Caki2 (cell line): ENCODE measurements at places on chromosomes 7 and 10. TPM values are rescaled to one million over a fixed set of nuclear protein-coding genes. Genes with fewer than 3 reads are reported as not detected.
A peak's percentile ranks its signal among the peaks of the same experiment; 100 is the strongest.

HOXA4 gene
- total RNA-seq: 5.6 and 10.3 TPM in 2 replicates

ZNF736 gene
- total RNA-seq: 3.1 and 4.5 TPM in 2 replicates

DNA sequence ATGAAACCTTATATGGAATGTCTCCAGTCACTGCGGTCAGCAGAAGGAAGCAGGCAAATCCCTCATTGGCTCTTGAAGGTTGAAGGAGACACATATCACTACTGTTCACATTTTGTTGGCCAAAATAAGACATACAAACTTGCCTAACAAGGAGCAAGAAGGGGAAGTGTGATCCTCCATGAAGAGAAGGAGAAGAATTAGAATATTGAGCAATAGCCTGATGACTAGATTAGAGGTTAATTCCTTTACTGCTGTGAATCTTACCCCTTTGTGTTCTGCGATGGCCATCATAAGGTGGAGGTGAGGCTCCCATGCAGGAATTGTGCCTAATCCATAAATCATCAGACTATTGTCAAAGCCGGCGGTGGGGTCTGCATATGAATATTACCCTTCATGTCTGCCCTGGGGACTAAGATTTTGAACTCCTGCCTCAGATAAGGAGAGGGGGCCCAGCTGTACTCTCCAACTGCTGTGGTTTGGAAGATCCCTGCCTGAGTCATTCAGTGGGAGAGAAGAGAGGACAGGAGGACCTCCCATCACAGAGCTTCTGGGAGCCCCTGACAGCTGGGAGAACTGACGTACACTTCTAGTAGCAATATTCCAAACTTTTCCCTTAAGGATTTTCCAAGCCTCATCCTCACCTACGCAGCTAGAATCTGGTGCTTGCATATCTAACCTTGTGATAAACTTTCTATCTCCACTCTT, 398.5 kb downstream of the REEP3 start:
- no peak for DNase-seq

- peak; percentile 82 for DNase-seq
Observed at GRCh38 chr7:80183900-80184685, 49.5 kb downstream of the GNAI1 start.

DNA sequence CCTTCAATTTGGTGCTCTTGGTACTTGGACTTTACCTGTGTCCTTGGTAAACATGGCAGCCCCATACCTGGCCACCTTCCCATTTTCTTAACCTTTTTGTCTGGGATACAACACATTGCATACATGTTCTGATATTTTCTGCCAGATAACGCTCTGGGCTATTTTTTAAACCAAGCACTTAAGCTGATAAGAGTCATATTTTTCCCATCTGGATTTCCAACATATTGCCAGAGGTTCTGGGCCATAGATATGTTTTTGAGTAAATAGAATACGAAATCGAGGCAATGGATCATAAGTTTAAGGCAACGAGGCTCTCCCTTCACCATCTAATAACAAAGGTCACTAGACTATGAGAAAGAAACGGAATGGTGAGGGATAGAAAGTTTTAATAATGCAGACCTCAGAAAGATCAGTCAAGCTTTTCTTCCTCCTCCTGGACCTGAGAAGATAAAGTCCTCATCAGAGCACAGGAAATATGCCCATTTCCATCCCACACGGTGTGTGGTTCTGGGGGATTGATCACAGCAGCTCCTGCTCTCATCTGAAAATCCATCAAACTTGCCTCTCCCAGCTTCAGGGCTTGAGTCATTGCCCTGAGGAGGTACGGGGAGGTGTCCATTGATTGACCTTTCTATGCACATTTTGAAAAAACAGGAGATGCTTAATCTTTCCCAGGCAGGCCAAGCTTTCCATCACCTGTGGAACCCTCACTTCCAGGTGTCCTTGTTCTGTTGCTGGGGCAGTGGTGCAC, 257.2 kb downstream of the GFRA1 start:
- no peak for DNase-seq

GRCh38 chr7:146701166-146701565, 584.6 kb downstream of the CNTNAP2 start:
- DNase-seq: no peak
